ENCODE measurements at places on chromosomes 2 and 18. TPM values are rescaled to one million over a fixed set of nuclear protein-coding genes. Genes with fewer than 3 reads are reported as not detected.
A peak's percentile ranks its signal among the peaks of the same experiment; 100 is the strongest.

- no peak for DNase-seq
Measured at GRCh38 chr2:118345465-118345864, 257.2 kb downstream of the INSIG2 start.

Gene VWC2L
- not detected for total RNA-seq

Gene KCNIP3
- not detected for total RNA-seq

DNA sequence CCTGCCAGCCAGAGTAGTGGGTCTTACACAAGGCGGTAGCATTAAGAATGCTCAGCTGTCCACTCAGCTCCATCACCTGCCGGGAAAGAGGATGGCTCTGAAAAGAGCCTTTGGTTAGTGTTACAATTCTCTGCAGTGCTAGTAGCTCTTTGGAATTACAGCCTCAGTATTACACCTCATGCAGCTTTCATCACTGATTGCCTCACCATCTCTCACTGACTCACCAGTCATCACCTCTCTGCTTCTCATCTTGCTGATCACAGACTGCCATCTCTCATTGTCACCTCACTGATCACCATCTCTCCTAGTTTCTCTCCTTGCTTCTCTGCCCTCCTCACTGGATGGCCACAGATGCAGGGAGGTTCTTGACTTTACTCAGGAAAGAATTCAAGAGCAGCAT is 573.5 kb upstream of the SETBP1 start:
- no peak for DNase-seq

- DNase-seq = no peak
Measured at GRCh38 chr2:195622966-195623365, 34.1 kb upstream of the SLC39A10 start.

DNA sequence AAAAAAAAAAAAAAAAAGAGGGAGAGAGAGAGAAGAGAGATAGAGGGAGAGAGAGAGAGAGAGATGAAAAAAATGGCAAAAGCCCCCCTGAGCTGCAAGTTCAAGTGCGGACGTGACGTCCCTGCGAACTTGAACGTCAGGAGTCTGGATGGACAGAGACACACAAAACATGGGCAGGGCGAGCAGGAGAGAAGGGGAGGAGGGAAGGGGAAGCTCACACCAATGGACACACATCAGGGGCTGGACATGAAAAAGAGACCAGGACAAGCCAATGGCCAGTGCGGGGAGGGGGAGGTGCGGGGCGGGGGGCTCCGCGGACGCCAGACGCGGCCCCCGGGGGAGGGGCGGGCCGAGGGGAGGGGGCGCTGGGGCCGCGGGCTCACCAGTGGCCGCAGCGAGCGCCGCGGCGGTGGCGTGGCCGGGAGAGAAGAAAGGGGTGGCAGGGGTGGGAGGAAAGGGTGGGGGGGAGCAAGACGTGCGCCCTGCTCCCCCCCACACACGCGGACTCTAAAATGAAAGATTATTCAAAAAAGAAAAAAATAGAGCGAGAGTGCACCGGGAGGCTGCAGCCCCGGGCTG is at the start of gene BCL11A:
BCL11A (minus strand) TSS at position 160 of the 579 bp plus-strand sequence. CDS start 384 bp downstream, outside the sequence.
- DNase-seq = no peak

DNA sequence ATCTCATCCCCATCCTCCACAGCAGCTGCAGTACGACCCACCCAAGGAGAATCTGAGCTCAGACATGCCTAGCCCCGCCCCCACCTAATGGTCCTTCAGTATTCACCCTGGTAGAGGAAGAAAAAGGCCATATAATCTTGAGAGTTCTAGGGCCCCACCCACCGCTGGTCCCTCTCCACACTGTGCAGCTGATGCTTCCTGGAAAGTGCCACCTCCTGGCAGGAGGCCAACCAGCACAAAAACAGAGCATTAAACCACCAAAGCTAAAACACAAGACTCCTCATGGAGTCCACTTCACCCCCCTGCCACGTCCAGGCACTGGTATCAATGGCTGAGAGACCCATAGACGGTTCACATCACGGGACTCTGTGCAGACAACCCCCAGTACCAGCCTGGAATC is 40.7 kb downstream of the MC4R start:
- no peak for DNase-seq

DNA sequence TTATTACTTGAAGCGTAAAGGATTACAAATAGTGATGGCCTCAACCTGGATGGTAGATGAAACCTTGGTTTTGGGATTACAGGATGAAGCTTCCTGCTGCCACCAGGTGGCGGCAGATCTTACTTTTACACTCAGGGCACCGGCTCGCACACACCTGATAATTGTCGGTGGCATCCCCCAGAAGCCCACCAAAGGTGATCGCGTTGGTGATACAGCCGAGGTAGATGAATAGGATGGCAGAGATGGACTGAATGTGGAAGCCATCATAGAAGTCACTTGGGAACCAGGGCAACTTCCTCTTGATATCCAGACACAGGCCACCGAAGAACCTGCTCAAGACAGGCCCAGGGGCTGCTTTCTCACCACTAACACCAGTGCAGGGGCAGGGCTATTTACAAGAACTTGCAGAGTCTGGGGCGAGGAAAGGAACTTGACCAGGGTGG is 51.8 kb downstream of the MTHFD2 start:
- DNase-seq = peak; percentile 60

DNA sequence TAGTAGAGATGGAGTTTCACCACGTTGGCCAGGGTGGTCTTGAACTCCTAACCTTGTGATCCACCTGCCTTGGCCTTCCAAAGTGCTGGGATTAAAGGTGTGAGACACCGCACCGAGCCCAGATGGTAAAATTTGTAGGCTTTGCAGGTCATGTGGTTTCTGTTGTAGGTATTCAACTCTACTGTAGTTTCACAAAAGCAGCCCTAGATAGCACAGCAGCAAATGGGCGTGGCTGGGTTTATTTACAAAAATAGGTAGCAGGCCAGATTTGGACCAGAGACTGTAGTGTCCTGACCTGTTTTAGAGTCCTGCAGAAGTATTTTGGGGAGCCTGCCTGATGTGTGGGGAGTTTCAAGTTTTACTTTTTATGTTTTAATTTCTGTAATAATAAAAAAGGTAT is 84.1 kb upstream of the RASGRP3 start:
- no peak for DNase-seq

Gene SEPTIN10
- total RNA-seq = 4.1 TPM

- no peak for DNase-seq
Measured at GRCh38 chr2:95056461-95057459, 31.3 kb downstream of the MAL start.

Gene PMAIP1
- total RNA-seq = 35.3 TPM

- DNase-seq = no peak
Measured at GRCh38 chr2:179751163-179751809, 110.1 kb downstream of the ZNF385B start.

GRCh38 chr18:42080340-42080739 is 125.3 kb downstream of the PIK3C3 start:
- no peak for DNase-seq

DNA sequence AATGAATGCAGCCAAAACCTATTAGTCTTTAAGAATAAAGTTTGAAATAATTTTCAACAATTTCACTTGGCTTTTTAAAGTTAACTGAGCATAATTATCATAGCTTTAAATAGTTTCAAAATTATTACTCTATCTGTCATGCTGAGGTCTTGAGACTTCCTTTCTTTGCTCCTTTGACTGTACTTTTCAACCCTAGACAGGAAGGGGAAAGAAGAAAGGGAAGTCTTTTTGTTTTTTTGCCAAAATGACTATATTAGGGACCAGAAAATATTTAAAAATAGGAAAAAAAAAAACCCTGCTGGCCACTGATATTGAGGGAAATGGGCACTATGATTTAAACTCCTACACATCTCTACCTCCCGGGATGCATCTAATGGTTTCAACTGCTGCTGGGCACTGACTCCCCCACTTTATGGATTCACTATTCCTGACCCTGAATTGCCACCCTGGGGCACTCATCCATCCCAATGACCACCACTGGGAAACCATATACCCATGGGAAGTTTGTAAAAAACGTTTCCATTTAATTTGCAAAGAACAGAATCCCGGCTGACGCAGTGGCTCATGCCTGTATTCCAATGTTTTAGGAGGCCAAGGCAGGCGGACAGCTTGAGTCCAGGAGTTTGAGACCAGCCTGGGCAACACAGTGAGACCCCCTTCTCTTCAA is 50.5 kb downstream of the GAREM1 start:
- no peak for DNase-seq

GRCh38 chr2:44894058-44894457 is 47.4 kb upstream of the SIX3 start:
- peak; percentile 23 for DNase-seq

GRCh38 chr2:229417916-229418315 is 146.8 kb upstream of the PID1 start:
- no peak for DNase-seq

Gene PROC
- not detected for total RNA-seq

DNA sequence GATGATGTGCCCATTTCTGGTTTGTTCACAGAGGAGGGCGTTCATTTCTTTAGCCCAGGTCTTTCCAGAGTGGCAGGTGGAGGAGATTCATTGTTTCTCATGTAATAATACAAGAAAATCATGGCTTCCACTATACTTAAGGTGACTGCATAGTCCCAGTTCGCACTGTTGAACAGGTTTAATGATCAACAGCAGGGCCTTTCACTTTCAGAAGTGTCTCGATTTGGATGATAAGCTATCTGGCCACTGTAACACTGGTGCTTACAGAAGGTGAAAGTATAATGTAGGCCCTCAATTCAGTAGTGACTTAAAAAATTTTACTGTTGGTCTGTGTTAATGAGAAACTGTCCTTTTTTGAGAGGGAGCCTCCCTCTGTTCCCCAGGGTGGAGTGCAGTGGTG is 1.4 kb downstream of the RMC1 start:
- peak; percentile 26 for DNase-seq

Gene IL1RN
- 3.3 TPM for total RNA-seq

GRCh38 chr2:205734436-205735037 is 52.2 kb downstream of the NRP2 start:
- no peak for DNase-seq

Gene PDE1A
- not detected for total RNA-seq

GRCh38 chr2:185785156-185785555 is 46.6 kb downstream of the FSIP2 start:
- no peak for DNase-seq

- no peak for DNase-seq
Measured at GRCh38 chr2:10465910-10466309, 17.8 kb upstream of the ODC1 start.

Gene ZBTB14
- 27.3 TPM for total RNA-seq

DNA sequence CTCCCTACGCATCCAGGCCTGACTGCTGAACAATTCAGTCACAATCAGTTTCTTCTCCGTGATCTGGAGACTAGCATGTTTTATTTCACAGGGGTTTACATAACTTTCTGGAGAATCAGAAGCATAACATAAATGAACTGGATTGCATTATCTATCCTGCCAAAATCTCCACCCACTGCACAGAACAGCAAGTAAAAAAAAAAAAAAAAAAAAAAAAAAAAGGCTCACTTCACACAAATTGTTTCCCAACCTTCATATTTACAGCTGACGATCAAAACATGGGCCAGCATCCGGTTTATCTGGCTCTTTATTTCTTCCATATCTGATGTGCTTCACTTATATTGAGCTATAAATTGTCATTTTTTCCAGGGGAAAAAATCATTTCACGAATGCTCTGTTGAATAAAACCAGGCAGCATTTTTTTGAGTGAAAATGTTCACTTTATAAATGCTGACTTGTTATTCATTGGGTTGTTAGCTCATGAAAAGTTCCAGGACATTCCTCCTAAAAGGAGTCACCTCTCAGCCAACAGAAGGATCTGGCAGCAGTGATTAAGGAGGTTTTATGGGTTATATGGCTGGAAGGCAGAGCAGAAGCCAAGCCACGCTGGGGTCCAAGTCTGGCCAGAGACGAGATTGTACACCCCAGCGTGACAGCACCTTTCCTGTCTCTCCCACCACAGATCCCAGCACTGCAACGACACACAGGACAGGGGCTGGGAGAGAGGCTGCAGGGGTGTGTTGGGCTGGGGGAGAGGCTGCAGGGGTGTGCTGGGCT is 51.2 kb upstream of the GLI2 start:
- DNase-seq = no peak

DNA sequence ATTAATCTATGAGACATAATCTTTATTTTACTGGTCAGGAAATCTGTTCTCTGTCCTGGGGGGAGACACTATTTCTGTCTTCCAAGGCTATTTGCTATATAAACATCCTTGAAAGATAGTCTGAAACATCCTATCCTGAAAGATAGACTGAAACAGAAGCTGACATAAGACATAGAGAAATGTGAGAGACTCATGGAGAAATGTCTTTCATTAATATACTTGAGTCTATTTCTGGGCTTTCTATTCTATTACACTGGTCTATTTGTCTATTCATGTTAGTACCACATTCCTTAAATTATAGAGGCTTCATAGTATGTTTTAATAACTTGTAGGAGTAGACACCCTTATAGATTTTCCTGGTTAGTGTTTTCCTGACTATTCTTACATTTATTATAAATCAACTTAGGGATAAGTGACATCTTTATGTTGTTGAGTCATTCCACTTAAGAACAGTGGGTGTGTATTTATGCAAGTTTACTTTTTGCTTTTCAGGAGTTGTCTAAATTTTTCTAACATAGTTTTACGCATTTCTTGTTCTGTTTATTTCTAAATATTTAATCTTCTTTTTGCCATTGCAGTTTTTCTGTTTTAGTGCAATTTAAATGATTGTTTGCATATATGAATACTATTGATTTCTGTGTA is 244.9 kb upstream of the ZSWIM2 start:
- DNase-seq = no peak

DNA sequence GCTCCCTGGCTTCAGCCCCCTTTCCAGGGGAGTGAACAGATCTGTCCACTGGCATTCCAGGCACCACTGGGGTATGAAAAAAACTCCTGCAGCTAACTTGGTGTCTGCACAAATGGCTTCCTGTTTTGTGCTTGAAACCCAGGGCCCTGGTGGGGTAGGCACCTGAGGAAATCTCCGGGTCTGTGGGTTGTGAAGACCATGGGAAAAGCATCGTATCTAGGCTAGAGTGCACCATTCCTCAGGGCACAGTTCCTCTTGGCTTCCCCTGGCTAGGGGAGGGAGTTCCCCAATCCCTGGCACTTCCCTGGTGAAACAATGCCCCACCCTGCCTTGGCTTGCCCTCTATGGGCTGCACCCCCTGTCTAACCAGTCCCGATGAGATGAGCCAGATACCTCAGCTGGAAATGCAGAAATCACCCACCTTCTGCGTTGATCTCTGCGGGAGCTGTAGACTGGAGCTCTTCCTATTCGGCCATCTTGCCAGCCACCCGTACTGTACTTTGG is 34.1 kb downstream of the TFPI start:
- DNase-seq = no peak

DNA sequence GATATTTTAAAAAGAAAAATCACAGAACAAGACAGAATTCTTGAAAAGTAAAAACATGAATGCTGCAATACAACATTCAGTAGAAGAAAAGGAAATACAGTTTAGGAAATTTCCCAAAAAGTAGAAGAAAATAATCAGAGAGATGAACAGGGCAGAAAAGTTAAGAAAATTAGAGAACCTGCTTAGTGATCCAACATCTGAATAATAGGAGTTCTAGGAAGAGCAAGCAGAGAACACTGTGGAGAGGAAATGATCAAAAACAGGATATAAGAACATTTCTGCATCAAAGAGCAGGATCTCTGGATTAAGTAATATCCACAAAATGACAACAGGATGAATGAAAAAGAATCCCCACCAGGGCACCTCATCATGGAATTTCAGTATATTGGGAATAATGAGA is 8.8 kb upstream of the FHOD3 start:
- DNase-seq = no peak

GRCh38 chr2:205060269-205060668 is 515.0 kb downstream of the PARD3B start:
- no peak for DNase-seq

Gene GPAT2
- total RNA-seq = 7.1 TPM
